B cell (primary cell): ENCODE measurements at places on chromosomes 5 and 9. TPM values are rescaled to one million over a fixed set of nuclear protein-coding genes. Genes with fewer than 3 reads are reported as not detected.

- DNase-seq = no peak
These were observed 60.7 kb downstream of the MED27 start for GRCh38 chr9:132018957-132019405.

- DNase-seq = no peak
These were observed 21.1 kb upstream of the C5orf24 start for GRCh38 chr5:134824681-134825080.

The TLE1 gene
- total RNA-seq = 27.6 and 33.5 TPM in 2 replicates

The LEAP2 gene
- total RNA-seq = 5.4 and 5.9 TPM in 2 replicates

DNA sequence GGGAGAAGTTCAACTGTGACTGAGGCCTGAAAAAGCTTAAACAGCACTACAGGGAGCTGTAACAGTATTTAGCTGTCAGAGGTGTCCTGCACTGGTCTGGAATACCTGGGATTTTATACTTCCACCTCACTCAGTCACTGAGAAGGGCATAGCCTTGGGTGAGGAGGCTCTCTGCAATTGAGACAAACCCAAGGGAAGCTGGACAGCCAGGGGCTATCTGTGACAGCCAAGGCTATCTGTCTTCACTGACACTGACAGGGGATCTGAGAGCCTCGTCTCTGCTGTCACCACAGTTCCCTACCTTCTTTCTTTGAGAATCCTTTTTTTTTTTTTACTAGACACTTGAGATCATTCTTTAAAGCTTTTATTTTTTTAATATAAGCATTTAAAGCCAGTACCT, 356.2 kb upstream of the CD180 start:
- DNase-seq = no peak

DNA sequence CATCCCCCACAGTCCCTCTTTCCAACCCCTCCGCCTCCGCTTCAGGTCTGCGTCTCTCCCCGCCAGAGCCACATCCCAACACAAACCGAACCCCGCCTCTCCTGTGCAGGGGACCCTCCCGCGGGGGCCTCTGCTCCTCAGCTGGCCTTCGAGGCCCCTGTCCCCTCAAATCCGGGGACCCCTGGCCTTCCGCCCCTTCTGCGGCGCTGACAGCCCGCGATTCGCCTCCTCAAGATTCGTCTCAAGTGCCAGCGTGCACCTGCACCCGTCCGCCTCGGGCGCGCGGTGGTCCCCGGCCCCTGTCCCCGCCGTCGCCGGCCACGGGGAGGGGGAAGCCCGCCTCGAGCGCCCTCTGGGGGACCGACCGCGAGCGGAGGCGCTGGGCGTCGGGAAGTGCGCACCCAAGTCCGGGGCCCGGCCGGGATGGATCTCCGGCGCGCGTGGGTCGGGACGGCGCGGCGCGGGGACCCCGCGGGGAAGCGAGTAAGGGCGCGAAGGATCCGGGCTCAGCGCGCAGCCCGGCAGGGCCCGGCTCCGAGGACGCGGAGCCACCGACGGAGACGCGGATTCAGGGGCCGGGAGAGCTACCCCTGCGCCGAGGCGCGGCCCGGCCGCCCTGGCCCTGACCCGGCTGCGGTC, 623 bp downstream of the FLT4 start:
- no peak for DNase-seq

The STKLD1 gene
- total RNA-seq = 1.1 and 2.7 TPM in 2 replicates

DNA sequence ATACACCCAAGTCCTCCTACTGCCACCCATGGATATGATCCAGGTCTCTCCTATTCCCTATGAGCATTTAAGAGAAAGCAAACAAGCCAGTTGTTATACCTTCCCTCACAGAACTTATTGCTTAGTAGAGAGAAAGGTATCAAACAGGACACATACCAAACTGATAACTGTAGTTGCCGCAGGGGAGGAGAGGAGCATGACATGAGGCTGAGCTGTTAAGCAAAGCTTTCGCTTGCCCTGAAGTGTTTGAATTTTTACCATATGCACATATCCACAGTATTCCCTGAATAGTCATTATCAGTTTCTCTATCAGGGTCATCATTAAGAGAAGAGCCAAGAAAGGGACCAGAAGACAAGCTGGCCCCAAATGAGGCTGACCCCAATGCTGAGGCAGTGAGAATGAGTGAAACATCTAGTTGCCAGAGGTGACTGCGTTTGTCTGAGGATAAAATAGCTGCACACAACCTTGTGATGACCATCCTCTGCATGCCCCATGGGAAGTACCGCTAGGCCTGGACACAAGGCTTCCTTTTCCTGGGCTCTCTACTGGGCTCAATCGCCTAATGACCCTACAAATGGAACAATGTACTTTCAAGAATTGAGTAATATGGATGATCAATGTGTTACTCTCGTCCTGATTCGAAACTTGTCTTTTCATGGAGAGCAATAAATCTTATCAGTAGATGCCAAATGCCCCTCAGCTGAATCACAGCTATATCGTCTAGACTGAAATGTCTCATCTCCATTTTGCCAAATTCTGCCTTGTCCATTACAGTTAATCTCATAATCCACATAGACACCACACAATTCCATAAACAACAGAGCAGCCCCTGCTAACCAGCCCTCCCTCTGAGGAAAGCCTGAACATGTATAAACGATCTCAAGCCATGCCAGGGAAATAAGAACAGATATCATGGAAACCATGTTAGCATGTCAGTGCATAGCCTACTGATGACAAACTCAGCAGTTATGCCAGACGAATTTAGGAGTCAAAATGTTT, 4.3 kb upstream of the IFNK start:
- DNase-seq = no peak

The NFIB gene
- total RNA-seq = not detected in 2 replicates

The POU5F2 gene
- total RNA-seq = 4.6 and 6.4 TPM in 2 replicates

The CYSRT1 gene
- 0.22 and 0.32 TPM in 2 replicates for total RNA-seq

DNA sequence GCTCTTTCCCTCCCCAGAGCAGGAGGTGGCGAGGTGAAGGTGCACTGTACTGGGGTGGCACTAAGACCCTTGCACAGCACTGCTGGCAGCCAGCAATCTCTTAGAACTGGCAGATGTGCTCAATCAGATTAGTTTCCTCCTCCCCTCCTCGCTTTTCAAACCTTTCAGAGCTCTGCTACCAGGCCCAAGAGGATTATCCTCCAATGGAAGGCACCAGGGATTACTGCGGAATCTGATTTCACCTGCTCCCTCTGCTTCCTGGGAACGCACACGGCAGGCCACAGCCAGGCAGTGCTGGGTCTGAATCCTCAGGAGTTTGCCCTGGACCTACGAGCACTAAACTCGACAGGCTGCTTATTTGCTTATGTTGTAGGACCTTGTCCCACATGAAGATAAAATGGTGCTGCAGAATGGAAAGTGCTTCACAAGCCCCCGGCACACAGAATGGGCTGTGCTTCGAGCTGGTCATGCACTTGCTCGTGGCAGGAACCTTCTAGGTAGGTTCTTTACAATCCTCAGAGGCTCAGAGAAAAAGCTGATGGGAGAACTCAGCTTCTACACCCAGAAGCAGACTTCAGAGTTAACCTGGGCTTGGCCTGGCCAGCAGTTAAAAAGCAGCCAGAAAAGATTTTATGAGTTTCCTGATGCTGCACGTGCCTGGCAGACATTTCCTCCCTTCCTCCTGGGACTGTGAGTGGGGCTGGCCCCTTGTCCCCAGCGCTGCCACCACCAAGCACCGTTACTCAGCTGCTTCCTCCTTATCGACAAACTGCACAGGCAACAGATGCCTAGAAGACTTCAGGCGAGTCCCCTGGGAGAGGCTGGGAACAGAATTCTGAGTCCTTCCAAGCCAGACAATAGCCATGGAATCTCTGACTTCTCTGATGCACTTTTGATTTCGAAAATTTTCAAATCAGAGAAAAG, 33.1 kb downstream of the FABP6 start:
- DNase-seq = no peak

- peak; percentile 62 for DNase-seq
These were observed 683 bp downstream of the DBN1 start for GRCh38 chr5:177472460-177473442.

The GCNT4 gene
- not detected in 2 replicates for total RNA-seq

DNA sequence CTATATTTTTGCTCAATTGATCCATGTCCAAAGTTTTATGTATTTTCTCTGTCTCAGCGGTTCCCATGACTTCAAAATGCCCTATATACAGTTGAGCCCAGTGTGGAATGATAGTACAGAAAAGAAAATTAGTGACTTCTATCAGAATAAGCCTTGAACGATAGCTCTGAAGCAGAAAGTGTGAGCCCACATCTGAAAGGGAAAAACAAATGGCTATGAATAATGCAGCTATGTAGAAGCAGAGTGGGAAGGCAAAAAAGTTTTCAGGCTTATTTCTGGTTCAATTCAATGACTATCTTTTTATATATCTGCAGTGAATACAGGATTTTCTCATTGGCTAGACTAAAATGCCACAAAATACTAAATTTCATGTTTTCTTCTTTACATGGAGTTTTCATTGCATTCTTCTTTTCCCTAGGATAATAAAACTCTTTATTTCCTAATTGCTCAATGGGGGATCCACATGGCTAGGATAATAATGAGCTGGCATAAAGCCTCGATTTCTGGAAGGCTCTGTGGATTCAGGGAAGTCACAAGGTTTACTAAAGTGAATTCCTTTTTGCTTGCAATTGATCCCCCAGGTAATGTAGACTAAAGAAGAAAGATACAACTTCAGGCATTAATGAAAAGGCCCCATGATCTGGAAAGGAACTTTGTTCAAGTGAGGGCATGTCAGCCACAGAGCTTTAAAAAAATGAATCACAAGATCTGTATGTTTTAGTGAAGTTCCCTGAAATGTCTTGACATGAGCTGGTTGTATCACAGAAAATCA, 377.0 kb upstream of the RIOK2 start:
- DNase-seq = no peak

DNA sequence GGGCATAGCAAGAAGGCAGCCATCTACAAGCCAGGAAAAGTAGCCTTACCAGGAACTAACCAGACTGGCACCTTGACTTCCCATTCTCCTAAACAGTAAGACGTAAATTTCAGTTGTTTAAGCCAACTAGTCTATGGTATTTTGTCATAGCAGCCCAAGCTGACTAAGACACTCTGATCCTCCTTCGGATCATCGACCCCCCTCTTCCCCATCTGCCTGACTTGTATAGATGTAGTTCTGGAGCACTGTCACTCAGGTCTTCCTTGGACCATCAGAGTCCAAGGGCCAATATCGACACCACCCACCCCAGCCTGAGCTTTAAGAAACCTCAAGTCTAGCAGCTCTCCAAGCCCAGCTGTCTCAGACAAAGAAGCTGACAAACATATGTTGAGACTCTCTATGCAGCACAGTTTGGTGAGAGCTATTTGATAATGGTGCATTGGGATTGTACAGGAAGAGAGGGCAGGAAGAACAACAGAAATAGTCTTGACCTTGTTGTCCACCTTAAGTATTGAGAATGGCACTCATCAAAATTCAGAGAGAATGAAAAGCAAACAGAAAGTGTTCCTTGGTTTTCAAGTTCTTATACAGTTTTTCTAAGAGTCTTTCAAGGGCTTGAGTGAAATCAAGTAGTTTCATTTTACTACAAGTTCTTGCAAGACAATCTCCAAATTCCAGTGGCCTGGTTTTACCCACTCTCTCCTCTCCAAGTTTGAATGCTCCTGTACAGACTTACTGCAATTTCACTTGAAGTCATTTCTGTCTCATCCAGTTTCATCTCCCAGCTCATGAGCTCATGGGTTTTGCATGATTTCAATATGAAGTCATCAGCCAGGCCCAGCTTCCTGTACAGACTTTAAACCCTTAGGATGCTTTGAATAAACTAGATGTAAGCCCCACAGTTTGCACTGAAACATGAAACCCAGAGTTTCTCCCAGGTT, 122.3 kb upstream of the RAI14 start:
- no peak for DNase-seq

The QRFP gene
- total RNA-seq = not detected in 2 replicates

DNA sequence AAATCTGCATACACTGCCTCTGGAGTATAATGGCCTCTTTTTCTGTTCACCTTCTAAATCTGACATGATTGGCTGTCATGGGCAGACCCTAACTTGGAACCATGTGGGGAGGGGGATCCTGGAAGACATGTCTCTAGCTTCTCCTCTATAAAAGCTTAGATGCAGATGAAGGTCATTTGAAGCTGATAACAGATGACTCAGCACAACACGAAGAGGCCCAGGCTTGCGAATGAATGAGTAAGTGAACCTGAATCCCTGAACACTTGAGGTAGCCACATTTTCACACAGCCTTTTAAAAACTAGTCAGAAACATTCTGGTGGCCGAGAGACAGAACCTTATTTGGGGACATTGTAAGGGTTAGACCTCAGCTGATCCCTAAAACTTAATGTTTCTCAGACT, 282.6 kb downstream of the ELAVL2 start:
- DNase-seq = no peak
